Activated CD8-positive, alpha-beta T cell treated with anti-CD3 and anti-CD28 coated beads, Interleukin-2, amount 10 ng/mL, durations not matched to agents 7 days and 5 days (primary cell): ENCODE measurements at places on chromosomes 1 and 21.

DNA sequence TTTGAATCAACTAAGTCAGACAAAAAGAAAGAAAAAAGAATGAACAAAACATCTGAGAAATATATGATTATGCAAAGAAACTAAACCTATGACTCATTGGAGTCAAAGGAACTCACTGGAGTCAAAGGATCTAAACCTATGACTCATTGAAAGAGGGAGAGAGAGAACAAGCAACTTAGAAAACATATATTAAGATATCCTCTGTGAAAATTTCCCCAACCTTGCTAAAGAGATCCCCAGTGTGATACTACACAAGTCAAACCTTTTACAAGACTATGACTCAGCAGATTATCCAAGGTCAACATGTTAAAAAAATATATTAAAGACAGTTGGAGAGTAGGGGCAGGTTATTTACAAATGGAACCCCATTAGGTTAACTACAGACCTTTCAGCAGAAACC lies 1538.3 kb downstream of the NCAM2 start:
- H3K36me3 ChIP-seq, result peaks cover 2% of the 10 kb centered on the region
- no peak overlapping the region for H3K27ac ChIP-seq
- DNase-seq, result no peak
- no peak overlapping the region for H3K4me3 ChIP-seq
- H3K4me1 ChIP-seq, result no peaks in the 10 kb centered on the region

DNA sequence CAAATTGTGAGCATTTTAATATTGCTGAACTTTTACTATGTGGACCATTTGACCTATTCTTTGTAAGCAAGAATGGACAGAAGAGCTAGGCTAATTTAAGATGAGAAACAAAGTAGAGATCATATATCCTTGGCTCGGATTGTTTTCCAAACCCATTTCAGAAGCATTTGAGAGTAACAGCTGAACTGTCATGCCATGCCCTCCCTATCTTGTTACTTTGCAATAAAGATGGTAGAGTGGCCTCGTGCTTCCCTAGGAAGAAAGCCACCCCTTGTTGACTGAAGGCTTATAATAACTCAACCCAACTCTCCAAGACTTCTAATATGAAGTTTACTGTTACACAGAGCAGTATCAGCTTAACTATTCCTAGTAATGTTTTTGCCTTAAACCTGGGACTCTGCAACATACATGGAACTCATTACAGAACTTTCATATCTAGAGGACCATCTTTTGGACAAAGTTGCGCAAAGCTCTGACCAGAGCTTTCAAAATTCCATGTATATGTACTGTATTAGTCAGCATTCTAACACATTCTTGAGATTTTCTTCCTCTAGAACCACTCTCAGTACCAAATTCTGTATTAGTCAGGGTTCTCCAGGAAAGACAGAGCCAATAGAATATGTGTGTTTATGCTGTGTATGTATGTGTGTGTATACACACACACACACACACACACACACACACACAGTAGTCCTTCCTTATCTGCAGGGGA lies 68.7 kb downstream of the ADAMTS1 start:
- no peaks in the 10 kb centered on the region for H3K4me1 ChIP-seq
- H3K27me3 ChIP-seq, result no peaks in the 10 kb centered on the region
- no peak overlapping the region for H3K4me3 ChIP-seq
- H3K36me3 ChIP-seq, result no peaks in the 10 kb centered on the region
- DNase-seq, result no peak
- H3K27ac ChIP-seq, result no peak overlapping the region

- DNase-seq, result no peak
- H3K4me3 ChIP-seq, result peak overlapping the region; percentile 82
- no peaks in the 10 kb centered on the region for H3K27me3 ChIP-seq
- H3K4me1 ChIP-seq, result peaks cover 49% of the 10 kb centered on the region
- H3K36me3 ChIP-seq, result peaks cover 5% of the 10 kb centered on the region
These were observed 165.0 kb downstream of the TRIM33 start for GRCh38 chr1:114345930-114346479.

DNA sequence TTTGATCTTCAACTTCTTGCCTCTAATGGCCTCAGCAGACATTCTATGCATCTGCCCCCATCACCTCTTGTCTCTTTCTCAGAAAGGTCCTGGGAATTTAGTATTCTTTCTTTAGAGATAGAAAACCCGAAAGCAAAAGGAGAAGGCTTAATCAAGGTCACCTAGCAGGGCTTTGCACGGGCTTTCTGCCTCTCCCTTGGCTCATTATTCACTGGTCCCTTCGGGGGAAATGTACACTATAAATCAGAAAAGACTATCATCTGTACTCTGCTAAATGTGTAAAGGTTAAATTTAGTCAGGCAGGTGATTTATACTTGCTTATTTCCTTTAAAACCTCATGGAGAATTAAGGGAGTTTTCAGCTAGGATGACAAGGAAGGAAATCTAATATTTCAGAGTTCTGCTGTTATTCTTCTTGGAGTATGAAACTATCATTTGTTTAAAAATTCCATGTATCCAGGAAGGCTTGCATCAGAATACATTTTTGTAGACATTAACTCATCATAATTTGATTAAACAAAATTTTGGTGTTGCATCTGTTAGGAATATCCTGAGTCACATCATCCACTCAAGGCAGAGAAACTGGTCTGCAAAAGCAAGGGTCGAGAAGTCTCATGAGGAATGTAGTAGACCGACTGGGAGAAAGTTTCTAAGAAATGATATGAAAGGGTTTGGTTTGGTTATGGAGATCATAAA lies 124.6 kb downstream of the GABPA start:
- H3K4me3 ChIP-seq, result no peak overlapping the region
- no peak for DNase-seq
- H3K4me1 ChIP-seq, result no peaks in the 10 kb centered on the region
- H3K36me3 ChIP-seq, result no peaks in the 10 kb centered on the region
- no peak overlapping the region for H3K27ac ChIP-seq

GRCh38 chr1:66381621-66382275 lies 152.2 kb upstream of the SGIP1 start:
- peaks cover 17% of the 10 kb centered on the region for H3K36me3 ChIP-seq
- no peak overlapping the region for H3K27ac ChIP-seq
- no peaks in the 10 kb centered on the region for H3K27me3 ChIP-seq
- H3K4me3 ChIP-seq, result no peak overlapping the region
- peaks cover 4% of the 10 kb centered on the region for H3K4me1 ChIP-seq

- no peaks in the 10 kb centered on the region for H3K4me1 ChIP-seq
- H3K27ac ChIP-seq, result no peak overlapping the region
- no peak for DNase-seq
- H3K27me3 ChIP-seq, result peaks cover 7% of the 10 kb centered on the region
These were observed 1.3 kb upstream of the SPRR3 start for GRCh38 chr1:153000294-153000693.

- no peaks in the 10 kb centered on the region for H3K27me3 ChIP-seq
- H3K36me3 ChIP-seq, result no peaks in the 10 kb centered on the region
- H3K4me1 ChIP-seq, result no peaks in the 10 kb centered on the region
- DNase-seq, result no peak
These were observed 931.2 kb upstream of the B3GALT2 start for GRCh38 chr1:194117582-194117981.

DNA sequence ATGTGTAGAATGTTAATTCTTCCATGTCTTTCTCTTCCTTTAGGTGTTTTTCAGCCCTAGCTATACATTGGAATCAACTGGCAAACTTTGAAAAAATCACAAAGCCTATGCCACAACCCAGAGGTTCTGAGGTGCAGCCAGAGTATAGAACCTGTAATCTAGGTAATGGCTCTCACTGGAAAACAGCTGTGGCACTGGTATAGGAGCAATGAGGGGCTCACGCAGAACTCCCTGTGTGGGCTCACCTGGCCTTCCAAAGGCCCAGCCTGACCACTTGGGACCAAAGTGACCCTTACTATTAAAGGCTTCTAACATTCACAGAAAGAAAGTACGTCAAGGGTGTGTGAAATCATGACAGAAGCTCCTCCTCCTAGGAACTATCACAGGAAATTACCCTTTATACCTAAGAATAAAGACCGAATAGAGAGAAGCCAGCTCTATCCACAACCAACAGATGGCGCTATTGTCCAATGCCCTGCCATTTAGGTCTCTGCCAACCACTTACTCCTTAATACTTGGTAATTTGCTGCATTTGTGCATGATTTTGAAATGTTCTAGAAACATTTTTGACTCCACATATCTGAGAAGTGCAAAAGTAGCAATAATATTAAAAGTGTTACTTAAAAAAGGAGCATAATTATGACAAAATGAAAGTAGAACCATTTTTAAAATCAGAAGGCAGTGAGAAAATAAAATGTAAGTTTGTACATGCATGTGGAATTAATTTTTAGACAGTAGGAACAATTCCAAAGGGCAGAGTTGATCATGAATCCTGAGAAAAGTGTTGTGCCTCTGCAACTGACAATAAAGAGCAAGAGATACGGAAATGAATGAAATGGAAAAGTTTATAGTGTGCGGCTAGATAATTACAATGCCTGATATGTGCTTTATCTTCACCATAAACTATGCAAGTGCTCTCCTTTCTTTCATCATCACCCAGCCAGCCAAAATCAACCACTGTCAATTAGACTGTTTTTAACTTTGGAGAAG lies 93.1 kb upstream of the HAO2 start:
- no peak overlapping the region for H3K4me3 ChIP-seq
- H3K27ac ChIP-seq, result no peak overlapping the region
- no peaks in the 10 kb centered on the region for H3K36me3 ChIP-seq
- DNase-seq, result peak; percentile 65
- peaks cover 18% of the 10 kb centered on the region for H3K27me3 ChIP-seq
- no peaks in the 10 kb centered on the region for H3K4me1 ChIP-seq

GRCh38 chr1:228094432-228095016 lies 8.6 kb downstream of the C1orf35 start:
- peaks cover 89% of the 10 kb centered on the region for H3K36me3 ChIP-seq
- H3K4me1 ChIP-seq, result peaks cover 33% of the 10 kb centered on the region
- no peak overlapping the region for H3K27ac ChIP-seq

DNA sequence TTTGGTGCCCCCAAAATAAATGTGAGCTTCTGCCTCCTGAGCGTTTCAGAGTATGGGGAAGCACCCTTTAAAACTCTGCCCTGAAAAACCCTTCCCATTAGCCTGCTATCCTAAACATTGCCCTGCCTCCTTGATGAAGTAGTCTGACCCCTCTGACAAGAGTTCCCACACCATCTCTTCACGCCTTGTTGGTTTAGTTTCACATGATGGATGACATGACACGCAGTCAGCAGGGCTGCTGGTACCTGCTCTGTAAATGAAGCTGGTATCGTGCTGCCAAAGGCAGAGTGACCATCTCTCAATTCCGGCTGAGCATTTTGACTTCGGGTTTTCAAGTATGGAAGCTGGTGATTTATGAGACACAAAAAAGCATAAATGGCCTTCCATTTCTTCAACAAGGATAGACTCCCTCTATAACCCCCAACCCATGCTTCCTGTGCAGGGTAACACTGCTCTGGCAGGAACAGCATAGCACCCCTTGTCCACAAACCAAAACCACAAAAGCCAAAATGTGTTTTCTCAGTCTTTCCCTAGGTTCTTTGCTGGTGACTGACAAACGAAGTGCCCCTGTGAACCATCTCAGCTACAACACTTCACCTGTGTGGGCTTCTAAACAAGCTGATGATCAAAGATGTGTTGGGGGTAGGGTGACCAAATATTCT lies 444.6 kb downstream of the NUF2 start:
- no peaks in the 10 kb centered on the region for H3K27me3 ChIP-seq
- H3K36me3 ChIP-seq, result no peaks in the 10 kb centered on the region
- no peak overlapping the region for H3K4me3 ChIP-seq
- H3K4me1 ChIP-seq, result no peaks in the 10 kb centered on the region

GRCh38 chr1:64184003-64184440 lies 19.4 kb upstream of the UBE2U start:
- peaks cover 5% of the 10 kb centered on the region for H3K27me3 ChIP-seq
- no peak for DNase-seq
- H3K27ac ChIP-seq, result no peak overlapping the region
- no peak overlapping the region for H3K4me3 ChIP-seq
- no peaks in the 10 kb centered on the region for H3K4me1 ChIP-seq
- no peaks in the 10 kb centered on the region for H3K36me3 ChIP-seq
